ENCODE measurements at places on chromosomes 2 and 18.

DNA sequence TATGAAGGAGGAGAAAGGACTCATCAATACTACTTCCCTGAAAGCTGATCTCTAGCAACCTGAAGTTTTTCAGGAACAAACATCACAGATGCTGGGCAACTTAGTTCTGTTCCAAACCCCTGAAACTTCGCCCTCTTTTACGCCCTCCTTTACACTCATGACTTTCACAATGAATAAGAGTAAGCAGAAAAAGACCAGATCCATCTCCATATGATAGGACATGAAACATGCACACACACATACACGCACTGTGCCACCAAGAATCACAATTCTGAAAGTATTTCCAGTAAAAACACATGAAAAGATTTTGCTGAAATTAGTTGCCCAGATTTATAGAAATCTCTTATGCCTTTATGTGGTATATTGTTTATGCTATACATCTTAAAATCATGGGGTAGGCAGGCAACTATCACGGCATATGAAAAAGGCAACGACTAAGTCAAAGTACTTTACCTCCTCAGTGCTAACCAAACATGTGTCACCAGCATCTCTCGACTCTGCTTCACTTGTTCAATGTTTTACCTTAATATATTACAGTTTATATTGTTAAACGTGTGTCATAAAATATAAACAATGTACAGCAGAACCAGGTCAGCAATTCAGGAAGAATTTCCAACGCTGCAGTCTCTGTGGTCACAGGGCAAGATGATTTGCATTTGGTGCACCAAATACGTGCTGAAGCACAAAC lies 47.8 kb downstream of the NHEJ1 start:
- DNase-seq = no peak

DNA sequence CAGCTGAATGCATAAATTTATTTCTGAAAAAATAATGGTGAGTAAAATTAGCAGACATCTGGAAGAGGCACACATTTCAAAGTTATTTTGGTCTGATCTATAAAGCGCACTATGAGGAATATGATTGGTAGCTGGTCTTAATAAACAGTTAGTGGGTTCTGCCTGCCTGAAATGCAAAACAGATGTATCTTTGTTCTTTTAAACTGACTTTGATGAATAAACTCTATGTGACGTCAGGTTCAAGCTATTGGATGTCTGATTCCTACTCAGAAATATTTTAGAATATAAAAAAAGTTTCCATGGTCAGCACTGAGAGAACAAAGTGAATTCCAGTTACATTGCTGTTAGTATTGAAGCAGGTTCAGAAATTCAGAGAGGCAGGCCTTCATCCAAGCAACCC lies 136.4 kb downstream of the TPGS2 start:
- DNase-seq = no peak

DNA sequence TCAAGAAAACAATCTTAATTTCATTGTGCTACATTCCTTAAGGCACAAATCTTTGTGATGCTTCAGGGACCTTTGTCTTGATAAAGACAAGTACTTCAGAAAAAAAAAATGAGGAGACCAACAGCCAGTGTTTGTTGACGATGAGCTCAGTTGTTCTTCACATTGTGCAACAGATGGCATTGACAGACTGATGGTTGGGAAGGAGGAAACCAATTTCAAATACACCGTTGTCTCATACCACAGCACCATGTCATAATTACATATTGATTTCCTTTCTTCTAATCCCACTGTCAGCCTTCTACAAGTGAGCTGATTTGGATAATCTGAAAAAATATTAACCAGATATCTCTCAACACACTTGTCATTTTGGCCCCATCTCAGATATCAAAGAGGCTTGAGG lies 53.7 kb upstream of the GRB14 start:
- DNase-seq = no peak

GRCh38 chr18:6934859-6935258 lies 182.7 kb downstream of the LAMA1 start:
- DNase-seq = no peak

DNA sequence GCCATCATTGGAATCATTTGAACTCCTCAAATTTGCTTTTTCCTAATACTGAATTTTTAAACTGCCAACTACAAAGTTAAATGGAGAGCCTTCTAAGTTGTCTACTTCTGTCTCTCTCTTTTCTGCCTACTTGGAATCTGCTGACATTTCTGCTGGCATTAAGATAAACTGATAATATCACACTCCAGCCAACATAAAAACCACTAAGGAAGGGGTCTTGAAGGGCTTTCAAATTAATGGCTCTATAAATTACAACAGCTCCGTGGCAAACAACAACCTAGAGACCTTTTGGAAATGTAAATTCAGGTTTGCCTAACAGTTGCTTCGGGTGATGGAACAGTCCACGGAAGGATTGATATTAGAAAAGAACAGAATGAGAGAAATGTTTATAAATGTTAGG lies 12.1 kb downstream of the ALPP start:
- DNase-seq = no peak

DNA sequence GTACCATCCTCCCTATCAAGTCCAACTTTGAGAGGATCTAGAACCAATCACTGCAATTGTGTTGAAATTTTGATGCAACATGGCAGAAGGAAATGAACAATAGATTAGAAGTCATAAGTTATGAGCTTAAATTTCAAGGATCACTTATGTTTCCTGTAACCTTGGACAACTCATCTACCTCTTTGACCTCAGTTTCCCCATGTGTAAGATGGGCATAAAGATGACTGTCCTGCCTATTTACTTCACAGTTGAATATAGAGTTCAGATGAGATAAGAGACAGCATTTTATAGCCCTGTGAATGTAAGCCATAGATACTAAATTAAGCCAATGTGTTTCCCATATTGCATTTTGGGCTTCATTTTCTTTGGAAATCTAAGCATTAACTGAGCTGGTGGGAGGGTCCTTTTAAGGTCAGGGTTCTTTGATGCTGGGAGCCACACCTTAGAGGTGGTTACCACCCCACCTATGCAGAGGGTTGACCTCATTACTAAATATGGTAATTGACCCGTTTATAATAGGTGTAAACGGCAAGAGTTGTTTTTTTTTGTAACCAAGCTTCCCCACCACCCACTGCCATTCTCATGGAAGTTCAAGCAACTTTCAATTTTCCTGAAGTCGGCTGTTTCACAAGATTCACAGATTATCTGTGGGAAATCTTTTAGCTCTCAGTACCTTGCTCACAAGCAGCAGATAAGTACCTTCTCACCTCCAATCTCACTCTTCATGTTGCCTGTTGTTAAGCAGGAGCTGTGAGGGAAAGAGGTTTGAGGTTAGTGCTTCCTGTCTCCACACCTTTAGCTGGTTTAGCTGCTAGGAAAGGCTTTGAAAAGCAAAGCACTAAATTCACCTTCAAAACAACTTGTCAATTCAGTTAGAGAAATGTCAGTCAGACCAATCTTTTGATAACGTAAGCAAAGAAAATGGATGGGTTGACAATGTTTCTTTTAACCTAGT lies 13.3 kb downstream of the CD28 start:
- no peak for DNase-seq

DNA sequence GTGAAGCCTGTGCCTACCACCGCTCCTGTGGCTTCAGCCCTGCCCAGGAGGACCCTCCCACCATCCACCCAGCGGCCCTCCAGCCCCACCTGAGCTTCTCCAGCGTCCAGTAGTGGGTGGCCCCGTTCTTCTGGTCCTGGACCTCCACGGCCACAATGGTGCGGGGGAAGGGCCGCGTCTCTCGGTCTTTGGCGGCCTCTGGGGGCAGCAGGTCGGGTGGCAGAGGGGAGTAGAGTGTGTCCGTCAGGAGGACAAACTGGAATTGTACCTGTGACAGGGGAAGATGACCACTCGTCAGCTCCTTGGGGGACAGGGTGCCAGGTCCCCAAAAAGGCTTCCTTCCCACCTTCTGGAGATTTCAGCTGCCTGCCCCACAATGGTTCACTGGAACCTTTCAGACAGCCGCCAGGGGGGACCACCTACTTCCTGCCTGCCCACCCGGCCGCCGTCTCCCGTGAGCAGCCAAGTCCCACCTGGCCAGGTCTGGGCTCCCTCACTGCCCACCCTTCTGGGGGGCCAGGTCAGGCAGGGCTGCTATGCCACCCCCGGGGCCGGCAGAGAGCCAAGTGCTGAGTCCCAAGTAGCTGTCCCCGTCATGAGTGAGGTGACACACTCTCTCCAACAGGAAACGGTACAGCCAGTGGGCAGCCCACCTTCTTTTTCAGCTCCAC lies 59.3 kb downstream of the KIF1A start:
- no peak for DNase-seq

All from left forelimb (tissue), 1 donor.